ENCODE measurements at places on chromosomes 1 and 21.

DNA sequence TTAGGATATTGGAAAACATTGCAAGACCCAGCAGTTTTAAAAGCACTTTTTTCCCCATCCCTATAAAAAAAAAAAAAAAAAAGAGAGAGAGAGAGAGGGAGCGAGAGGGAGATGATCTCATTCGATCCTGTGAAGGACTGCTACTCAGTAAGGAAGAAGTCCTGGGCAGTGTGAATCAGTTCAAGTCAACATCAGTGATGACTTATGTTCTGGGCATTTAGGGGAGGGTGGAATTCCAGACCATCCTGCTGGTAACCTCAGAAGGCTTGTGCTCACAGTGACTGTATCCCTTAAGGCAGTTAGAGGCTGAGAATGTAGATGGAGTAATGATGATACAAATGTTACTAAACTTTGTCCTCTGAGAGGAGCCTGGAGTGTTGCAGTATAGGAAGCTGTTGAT lies 151.4 kb downstream of the TGFB2 start:
- peak; percentile 86 for DNase-seq

DNA sequence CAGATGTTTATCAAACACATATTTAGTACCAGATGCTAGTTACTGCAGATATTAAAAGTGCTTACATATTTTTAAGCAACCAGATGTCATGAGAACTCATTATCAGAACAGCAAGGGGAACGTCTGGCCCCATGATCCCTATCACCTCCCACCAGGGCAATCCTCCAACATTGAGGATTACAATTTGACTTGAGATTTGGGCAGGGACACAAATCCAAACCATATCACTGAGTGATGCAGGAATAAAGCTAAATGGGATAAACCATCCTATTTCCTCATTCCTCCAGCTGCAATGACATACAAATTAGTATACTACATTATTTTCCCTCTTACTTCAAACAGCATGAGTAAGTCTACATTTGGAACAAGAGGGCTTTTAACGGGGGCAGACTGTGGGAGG lies 3.1 kb upstream of the KCNK2 start:
- DNase-seq = no peak

DNA sequence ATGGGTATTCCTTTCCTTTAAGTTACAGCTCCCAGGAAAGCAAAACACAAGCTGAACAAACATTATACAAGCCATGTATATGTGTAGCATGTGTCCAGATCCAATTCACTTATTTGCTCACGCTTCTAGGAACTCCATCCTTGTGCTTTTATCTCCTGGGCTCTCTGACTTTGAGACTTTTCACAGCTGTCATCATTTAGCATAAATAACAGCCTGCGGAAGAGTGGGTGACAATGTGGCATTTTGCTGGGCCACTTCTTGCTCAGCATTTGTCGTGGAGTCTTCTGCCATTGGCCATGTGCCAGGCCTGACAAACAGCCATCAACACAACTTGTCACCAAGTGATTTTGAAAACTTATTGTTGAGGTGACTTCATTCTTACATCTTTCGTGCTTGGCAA lies 164.3 kb downstream of the KIF26B start:
- no peak for DNase-seq

DNA sequence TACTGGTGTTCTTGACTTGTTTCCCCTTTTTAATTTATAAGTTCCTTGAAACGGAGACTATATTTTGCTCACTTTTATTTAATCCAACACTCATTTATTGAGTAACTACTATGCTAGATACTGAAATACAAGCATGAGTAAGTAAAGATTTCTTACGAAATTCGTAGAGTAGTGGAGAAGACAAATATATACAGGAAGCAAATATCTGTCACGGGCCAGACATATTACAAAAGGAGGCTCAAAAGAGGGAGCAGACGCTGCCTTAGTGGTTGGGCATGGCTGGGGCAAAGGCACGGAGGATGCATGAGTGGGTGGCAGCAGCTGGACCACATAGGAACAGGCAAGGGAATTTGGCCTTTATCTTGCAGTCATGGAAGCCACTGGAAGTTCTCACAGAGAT lies 6.8 kb downstream of the NCF2 start:
- DNase-seq = no peak

DNA sequence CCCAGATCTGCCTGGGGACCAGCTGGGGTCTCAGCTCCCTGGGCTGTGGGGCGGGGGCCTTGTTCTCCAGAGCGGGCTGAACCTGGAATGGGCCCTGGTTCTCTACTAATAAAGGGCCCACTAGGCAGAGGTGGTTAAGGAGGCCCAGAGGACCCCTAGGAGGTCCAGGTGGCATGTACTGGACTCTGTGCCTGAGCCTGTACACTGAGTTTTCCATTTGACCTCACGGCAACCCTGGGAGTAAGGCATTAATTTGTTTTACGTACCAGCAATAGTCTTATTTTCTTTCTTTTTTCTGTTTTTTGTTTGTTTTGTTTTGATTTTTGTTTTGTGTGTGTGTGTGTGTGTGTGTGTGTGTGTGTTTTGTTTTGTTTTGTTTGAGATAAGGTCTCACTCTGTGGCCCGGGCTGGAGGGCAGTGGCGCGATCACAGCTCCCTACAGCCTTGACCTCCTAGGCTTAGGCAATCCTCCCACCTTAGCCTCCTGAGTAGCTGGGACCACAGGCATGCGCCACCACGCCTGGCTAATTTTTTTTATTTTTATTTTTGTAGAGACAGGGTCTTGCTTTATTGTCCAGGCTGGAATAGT lies 19.6 kb upstream of the FAM131C start:
- DNase-seq = no peak

- no peak for DNase-seq
Observed at GRCh38 chr1:113714606-113715269, 44.5 kb downstream of the PHTF1 start.

DNA sequence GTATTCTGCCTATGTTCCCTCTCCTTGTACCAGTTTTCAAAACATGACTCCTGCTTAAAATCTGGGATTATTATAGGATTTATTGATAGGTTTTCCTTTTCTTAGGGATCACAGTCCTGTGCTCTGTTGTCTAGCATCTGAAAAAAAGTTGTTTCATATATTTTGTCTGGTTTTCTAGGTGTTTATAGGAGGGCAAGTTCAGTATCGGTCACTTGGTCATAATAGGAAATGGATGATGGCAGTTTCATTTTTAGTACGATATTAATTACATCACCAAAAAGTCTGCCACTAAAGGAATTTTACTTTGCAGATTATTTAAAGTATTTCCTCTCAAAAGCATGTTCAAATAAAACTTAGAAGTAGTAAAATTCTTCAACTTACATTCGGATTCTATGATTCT lies 94.4 kb downstream of the RASAL2 start:
- DNase-seq = no peak

DNA sequence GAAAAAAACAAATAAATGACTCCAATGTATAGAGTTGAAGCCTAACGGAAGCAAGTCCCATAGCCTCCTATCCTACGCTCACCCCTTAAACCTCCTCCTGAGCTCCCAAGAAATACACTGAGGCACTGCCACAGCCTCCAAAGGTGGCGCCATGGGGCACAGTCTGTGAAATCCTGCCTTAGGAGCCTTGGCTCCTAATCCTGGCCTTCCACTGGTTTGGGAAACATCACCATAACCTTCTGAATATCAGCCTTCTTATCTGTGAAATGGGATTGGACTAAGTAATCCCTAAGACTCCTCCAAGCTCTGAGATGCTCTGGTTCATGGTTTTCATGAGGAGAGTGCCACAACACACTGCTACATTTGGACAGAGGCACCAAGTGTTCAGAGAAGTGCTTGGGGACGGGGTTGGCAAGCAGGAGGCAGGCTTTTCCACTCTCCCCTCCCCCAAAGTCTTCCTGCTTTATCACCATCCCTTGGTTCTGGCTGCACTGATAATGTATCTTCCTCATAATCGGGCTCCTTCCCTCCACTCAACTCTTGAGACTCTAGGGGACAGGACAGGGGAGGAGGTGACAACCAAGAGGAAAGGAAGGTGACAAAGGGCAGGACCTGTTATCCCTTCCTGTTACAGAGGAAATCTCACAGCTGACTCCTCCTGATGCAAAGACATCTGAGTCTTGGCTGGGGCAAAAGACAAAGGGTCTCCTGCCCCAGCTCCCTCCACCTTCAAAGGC lies 2.7 kb downstream of the SLAMF7 start:
- DNase-seq = no peak

- DNase-seq = no peak
Observed at GRCh38 chr1:61386323-61386722, 304.0 kb downstream of the NFIA start.

DNA sequence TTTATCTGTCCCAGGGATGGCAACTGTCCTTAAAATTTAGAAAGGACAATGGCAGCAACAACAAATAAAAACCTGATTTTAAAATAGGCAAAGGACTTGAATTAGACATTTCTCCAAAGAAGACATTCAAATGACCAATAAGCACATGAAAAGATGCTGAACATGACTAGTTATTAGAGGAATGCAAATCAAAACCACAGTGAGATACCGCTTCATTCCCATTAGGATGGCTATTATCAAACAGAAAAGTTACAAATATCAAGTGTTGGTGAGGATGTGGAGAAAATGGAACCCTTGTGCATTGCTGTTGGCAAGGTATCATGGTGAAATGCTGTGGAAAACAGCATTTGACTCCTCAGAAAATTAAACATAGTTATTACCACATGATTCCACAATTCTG lies 120.7 kb downstream of the CRB1 start:
- DNase-seq = no peak

DNA sequence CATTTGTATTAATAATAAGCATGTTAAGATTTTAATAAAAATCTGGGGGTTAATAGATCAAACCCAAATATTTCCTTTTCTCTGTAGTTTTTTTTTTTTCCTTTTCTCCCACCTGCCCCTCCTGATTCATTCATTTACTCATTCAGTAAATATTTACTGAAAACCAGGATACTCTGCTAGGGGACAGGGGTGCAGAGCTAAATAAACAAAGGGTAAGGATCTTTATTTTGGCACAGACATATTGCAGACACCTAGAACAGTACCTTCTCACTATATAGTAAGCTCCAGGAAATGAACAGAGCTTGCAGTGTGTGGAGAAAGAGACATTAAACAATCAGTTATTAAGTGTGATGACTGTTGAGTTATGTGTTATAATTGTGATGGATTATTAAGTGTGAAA lies 60.9 kb downstream of the AK5 start:
- no peak for DNase-seq

GRCh38 chr1:235270625-235271024 lies 57.4 kb downstream of the ARID4B start:
- DNase-seq = no peak

GRCh38 chr1:194060481-194060880 lies 874.1 kb upstream of the B3GALT2 start:
- no peak for DNase-seq

GRCh38 chr21:26079366-26079765 lies 91.2 kb downstream of the APP start:
- no peak for DNase-seq

- DNase-seq = no peak
Observed at GRCh38 chr1:177793900-177794299, 176.0 kb downstream of the SEC16B start.

DNA sequence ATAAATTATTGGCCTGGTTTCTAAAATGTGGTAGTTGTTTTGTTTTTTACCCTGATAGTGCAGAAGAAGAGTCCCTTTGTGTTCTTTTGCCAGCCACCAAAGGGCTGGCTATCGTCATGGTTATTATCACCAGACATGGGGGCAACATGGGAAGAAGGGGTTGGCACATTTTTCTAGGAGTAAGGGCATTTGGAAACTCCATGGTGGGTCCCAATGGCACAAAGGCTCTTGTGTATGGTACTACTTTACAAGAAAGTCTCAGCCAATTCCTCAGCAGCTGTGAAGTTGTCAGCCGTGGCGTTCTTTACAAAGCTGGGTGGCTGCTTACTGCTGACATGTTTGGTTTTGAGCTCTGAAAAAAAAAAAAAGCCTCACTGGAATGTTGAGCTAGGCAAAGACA lies 330.4 kb upstream of the ESRRG start:
- no peak for DNase-seq

- DNase-seq = no peak
Observed at GRCh38 chr1:91454136-91454535, 46.5 kb upstream of the CDC7 start.

DNA sequence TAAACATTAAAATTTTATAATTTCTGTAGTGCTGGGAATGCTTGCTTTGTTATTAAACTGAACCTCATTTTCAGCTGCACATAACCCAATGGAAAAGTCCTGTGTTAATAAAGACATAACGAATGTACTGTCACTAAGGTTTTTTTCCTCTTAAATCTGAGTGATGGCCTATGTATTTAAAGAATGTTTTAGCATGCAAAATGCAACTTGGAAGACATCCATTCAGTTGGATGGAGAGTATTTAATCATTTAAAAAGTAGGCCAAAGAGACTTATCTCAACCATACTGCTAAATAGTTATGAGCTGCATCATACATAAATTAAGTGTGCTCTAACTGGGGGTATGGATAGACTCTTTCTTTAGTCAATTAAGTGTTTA lies 48.5 kb downstream of the RWDD3 start:
- no peak for DNase-seq

GRCh38 chr1:238653693-238654321 lies 732.6 kb upstream of the CHRM3 start:
- no peak for DNase-seq

DNA sequence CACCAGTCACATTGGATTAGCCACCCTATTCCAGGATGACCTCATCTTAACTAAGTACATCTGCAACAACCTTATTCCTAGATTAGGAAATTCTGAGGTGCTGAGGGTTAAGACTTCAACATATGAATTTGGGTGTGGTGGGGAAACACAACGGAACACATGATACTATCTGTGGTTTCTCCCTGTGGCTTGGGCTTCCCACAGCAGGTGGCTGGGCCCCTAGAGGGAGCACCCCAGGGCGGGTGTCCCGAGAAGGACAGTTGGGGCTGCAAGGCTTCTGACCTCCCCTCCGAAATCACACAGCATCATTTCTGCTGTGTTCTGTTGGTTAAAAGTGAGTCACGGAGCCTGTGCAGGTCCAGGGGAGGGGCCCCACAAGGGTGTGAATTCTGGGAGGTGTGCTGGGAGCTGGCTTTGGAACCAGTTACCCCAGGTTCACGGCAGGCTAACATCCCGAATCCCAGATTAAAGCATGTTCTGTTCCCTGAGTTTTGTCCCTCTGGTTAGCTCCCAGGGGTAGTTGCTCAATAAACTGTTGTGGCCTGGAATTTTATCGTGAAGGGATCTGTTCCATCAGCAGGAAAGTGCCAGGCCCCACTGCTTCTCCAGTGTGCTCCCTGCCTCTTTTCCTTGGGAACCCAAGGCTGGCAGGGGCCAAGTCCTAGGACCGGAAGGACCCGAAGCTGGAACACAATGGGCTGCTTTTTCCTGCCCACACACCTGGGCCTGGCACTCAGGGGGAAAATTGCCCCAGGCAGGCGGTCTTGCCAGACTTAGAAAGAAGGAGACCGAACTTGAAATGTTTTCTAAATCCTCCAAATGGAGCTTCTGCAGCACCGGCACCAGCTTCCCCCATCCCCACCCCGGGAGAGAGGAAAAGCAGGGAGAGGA lies 154.0 kb upstream of the WNT4 start:
- no peak for DNase-seq

DNA sequence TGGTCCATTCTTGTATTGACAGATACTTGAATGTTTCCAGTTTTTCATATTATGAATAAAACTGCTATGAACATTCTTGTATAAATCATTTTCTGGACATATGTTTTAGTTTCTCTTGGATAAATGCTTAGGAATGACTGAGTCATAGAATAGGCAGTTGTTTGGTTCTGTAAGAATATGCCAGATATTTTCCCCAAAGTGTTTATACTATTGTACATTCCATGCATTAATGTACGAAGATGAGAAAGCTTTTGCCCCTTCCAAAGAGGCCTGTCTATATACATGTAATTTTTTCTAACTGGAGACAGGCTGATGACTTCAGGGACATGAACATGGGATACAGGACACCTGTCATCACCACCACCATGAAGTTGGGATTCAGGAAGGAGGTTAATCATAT lies 11.3 kb downstream of the NBPF3 start:
- no peak for DNase-seq

- DNase-seq = no peak
Observed at GRCh38 chr1:185158800-185159199, 1.8 kb downstream of the SWT1 start.

All from ascending aorta (tissue), 2 donors.